ENCODE measurements at places on chromosomes 2 and 18.

GRCh38 chr2:45670646-45671045, 19.2 kb downstream of the PRKCE start:
- DNase-seq, result no peak

DNA sequence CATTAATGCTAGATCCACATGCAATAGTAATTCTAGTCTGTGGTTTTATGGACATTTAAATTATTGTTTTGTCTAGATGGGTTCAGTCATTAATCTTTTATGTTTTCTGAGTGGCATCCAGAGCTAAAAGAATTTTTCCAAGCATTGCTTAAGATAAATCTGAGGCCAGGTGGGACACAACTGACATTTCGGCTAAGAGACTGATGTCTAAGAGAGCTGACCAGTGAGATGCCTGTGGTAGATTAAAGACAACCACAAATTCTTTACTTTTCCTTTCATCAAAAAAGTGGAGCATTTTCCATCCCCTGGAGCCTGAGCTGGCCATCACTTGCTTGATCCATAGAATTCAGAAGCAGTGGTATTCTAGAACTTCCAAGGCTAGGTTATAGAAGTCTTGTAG, 182.2 kb downstream of the NRP2 start:
- DNase-seq, result no peak

DNA sequence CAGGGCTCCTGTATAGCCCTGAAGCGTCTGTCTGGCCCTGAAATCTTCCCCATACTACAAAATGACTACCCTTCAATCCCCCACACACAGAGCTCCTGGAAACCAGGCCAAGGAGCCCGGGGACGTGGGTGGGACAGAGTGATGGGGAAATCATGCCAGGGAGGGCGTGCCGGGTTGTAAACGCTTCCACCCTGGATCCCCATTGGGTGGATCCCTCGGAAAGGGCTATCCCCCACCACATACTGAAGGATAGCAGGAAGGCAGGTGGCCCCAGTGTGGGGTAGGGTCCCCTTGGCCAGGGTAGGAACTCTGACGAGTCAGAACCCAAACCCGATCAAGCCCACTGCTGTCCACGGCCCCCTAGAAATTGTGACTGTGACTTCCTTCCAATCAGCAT, 91.7 kb downstream of the INHBB start:
- DNase-seq, result no peak

- no peak for DNase-seq
Observed at GRCh38 chr2:180322781-180323180, 315.7 kb upstream of the CWC22 start.

- DNase-seq, result no peak
Observed at GRCh38 chr2:201408931-201409330, 42.3 kb downstream of the TRAK2 start.

DNA sequence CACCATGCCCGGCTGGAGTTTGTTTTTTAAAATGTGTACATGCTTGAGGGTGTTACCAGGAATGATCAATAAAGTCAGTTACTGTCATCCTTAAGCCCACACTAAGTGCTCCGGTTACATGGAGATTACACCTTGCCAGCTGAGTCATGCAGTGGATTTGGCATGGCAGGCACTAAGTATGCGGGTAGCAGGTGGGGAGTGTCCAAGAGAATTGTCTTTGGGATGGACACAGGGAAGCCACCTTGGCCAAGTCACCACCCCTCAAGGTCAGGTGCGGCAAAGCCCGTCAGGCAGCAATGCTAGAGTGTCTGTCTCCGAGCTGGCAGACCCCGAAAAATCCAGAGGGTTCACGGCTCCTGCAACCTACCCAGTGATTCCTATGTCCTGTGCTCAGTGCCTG, 54.8 kb downstream of the GBX2 start:
- no peak for DNase-seq

DNA sequence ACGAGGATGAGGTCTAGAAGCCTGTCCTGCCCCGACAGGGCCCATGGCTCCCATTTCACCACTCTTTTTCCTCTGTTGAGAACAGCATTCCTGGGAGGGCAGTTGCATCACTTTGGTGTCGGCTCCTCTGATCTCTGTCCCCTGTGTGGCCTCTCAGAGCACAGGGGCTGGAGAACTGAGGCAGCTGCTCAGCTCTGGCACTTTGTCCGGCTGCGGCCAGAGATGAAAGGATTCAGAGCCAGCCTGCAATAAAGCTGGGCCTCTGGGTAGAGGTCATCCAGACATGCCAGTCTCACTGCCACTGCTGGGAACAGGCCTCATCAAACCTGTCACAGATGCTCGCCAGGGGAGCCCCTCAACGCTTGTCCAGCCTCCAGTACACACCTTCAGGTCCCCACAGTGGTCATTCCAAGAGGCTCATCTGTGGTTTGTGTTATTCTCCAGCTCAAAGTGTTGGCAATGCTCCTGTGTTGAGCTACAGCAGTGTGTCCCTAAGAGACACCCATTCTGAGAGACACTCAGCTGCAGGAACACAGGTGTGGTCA, 13.1 kb upstream of the ROCK2 start:
- no peak for DNase-seq

GRCh38 chr2:225041207-225041850, 939 bp downstream of the DOCK10 start:
- peak; percentile 26 for DNase-seq

DNA sequence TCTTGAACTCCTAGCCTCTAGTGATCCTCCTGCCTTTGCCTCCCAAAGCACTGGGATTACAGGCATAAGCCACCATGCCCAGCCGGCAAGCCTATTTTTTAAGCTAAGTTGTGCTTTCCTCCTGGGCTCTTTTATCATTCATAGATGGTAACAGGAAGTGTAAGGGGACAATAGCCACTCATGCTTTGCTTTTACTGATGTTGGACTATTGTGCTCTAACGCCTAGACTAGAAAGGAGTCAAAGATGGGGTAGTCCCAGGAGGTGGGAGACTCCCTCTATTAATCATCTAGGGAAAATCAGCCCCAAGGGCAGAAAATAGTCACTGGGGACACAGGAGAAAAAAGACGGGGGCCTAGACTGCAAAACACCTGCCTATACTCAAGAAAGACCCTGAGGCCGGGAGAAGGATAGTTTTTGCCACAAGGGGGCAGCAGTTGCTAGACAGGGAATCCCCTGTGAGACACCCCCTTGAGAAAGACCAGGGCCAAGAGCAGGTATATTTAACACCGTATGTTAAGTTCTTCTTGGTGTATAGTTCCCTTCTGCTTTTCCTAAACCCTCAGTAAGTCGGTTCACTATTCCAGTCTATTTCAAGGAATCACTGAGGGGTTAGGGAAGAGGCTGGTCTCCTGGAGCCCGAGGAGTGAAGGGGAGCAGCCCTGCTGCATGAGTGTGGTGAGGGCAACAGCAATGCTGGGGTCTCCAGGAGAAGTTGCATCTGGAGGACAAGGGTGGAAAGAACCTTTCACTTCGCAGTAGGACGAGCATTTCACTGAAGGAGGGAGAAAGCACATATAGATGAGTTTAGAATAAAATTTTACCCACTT, 2.1 kb upstream of the CXCR1 start:
- DNase-seq, result peak; percentile 33

GRCh38 chr18:75727456-75727855, 300.0 kb upstream of the SMIM21 start:
- no peak for DNase-seq

DNA sequence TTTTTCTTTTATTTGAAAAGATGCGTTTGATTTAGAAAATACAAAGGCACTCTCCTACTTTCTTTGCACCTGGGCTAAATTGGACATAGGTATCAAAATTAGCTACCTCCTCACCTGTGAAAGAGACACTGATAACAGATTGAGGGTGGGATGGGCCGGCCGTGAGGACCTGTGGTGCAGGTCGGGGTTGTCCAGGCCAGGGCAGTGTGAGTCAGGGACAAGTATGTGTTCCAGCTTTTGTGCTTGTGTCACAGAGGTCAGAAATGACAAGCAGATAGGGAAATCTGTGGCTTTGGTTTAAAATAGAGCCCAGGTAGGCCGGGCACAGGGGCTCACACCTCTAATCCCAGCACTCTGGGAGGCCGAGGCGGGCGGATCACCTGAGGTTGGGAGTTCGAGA, 22.6 kb downstream of the MYL12B start:
- no peak for DNase-seq

DNA sequence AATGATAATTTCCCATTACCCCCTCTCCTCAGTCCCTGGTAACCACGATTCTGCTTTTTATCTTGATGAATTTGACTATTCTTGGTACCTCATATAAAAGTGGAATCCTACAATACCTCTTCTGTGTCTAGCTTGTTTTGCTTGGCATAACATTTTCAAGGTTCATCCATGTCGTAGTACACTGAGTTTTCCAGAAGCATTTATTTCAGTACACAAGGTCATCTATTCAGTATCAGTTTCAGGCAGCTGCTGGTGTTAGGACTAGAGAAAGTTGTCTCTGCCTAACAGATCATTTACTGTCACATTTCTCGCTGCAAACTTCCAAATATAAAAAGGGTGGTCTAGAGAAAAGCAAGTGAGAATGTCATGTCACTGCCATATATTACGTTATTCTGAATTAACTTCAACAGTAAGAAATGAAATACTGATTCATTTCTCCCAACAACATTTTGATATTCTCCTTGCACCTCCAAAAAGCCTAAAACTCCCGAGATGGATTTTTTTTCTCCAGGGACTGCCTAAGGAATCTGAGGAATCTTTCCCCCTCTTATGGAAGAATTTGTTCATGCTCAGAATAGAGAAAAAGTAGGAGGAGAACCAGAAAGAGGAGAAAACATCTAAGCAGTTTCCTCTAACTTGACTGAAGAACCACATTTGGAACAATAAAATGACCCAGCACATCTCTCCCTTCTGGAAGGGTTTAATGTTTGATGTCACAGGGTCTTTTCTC, 36.0 kb downstream of the CDK15 start:
- no peak for DNase-seq

GRCh38 chr18:13570216-13570615, 156.1 kb downstream of the FAM210A start:
- DNase-seq, result no peak

DNA sequence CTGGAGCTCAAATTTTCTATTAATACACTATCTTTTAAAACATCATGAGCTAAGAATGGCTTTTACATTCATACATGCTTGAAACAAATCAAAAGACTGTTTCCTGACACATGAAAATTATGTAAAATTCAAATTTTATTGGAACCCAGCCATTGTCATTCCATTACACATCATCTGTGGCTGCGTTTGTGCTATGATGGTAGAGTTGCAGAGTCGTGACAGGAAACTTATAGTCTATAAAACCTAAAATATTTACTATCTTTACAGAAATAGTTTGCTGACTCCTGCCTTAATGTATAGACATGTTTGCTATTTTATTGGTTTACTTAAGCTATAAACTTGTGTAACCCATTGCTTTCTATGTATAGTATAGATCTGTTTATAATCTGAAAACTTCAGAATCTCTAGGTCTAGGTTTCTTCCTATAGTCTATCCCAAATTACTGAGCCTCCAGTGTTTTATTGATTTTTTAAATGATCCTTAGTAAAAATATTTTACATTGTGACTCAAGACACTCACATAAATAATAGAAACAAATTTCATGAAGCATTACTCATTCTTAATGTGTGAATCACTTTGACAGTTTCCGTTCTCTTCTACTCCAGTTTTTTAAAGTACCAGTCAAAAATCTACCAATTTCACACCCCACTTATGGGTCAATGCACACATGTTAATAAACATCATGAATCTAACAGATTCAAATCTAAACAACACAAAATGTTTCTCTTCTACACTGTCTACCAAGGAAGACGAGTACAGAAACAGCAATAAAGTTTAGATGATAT, 26.4 kb upstream of the MRPL19 start:
- no peak for DNase-seq

DNA sequence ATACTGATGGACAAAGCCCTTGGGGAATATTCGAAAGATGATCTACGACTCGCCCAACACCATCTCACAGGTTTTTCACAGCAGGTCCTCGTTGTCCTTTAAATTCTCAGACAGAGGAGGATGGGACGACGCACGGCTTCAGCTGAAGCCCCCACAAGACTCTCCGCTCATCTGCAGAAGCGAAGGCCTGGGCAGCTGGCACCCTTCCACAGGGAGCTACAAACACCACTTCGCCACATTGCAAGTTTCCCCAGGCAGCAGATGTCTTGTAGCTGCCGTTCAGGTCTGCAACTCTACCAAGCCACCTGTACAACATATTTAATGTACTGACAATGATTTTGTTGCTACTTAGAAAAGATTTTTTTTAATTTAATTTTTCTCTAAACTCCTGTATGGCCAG, 642.9 kb downstream of the ZEB2 start:
- no peak for DNase-seq

GRCh38 chr2:37868866-37869265, 56.2 kb upstream of the RMDN2 start:
- no peak for DNase-seq

- no peak for DNase-seq
Observed at GRCh38 chr2:128354726-128355470, 36.2 kb upstream of the HS6ST1 start.

- no peak for DNase-seq
Observed at GRCh38 chr2:38146907-38147307, 71.0 kb upstream of the CYP1B1 start.

DNA sequence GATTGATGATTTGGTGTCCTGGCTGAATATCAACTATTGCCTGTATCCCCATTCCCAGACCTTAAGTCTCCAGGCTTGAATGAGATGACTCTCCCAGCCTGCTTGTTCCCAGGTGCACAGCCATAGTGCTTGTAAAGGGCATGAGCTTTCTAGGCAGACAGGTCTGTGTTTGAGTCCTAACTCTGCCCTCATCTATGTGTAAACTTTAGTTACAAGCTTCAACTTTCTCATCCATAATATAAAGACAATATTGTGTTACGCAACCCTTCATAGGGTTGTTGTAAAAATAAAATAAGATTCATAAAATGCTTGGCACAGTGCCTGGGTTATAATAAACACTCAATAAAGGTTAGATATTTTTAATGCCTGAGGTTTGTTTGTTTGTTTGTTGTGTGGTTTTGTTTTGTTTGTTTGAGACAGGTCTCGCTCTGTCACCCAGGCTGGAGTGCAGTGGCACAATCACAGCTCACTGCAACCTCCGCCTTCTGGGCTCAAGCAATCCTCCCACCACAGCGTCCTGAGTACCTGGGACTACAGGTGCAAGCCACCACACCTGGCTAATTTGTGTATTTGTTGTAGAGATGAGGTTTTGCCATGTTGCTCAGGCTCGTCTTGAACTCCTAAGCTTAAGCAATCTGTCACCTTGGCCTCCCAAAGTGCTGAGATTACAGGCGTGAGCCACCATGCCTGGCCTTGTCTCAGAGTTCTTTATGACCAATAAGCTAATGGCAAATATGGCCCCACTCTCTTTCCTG, 89.4 kb upstream of the MAPRE2 start:
- DNase-seq, result no peak

DNA sequence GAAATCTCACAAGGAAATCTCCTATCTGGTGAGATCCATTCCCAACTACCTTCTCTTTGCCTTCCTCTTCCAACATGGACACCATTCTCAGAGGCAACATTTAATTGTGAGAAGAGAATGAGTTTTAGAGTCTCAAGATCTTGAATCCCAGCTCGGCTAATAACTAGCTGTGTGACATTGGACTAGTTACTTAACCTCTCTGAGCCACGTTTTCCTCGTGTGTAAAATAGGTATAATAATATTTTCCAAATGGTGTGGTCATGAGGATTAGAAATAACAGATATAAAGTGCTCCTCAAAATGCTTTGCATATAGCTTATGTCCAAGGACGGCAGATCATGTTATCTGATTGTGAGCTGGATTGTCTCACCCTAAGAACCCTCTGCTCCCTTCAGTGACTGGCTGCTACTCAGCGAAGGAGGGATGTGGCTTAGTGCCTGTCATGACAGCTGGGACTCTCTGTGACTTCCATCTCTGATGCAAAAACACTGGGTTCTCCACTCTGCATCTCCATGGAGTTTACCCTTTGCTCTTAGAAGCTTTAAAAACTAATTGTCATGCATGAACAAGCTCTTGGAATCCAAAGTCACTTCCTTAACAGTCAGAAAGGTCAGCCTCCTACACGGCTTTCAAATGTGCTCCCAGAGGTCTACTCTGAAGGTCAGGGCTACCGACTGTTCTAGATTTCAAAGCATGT, 38.4 kb upstream of the MRPL19 start:
- no peak for DNase-seq

All from stimulated activated CD8-positive, alpha-beta memory T cell treated with anti-CD3 and anti-CD28 coated beads, Interleukin-15, amount 100 ng/mL, for 24 hours (primary cell).